ENCODE measurements at places on chromosomes 11 and 22. TPM values are rescaled to one million over a fixed set of nuclear protein-coding genes. Genes with fewer than 3 reads are reported as not detected.
A peak's percentile ranks its signal among the peaks of the same experiment; 100 is the strongest.

- DNase-seq, result no peak
Measured at GRCh38 chr22:40056559-40056958, 61.8 kb downstream of the FAM83F start.

DNA sequence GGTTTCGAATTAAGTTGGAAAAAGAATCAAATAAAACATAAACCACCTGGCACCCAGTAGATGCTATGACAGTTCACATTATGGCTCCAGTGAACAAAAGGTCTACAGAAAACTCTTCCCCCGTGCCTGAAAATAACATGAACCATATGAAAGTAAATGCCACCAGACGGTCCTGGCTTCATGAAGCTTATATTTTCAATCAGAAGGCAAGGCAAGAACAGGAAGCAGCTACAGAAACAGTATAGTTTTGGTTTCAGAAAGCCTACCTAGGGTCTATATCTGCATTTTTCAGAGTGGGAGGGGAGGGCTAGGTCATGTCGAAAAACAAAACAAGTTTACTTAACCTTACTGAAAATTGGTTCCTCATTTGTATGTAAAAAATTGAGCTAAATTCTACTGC lies 9.8 kb downstream of the RAB30 start:
- no peak for DNase-seq

The SLC22A8 gene
- total RNA-seq, result not detected

DNA sequence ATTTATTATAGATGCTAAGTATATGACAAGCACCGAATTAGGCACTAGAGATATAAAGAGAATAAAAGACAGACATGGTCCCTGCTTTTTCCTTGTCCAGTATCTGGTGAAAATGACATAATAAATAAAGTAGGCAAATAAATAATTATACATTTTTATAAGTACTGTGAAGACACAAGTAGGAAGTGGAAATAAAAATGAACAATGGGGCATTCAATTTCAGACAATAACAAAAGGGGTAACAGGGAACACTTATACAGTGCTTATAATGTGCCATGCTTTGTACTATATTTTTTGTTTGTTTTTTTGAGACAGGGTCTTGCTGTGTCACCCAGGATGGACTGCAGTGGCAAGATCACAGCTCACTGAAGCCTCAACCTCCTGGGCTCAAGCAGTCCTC lies 4.3 kb downstream of the KBTBD3 start:
- no peak for DNase-seq

DNA sequence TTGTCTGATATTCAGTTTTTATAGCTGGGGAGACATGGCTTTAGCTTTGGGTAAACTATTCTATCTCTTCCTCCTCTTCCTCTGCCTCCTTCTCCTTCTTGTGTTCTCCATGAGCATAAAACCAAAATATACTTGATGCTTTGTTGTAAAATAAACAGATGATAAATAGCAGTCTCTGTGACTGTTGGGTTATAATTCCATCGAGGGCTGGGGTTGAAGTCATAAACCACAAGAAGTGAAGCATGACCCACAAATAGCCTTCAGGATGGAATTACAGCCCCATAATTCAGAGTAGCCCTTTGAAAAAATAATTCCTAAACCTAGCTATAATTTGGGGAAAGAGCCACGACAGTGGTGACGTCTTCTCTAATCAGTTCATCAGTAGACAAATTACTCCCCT lies 177.7 kb downstream of the SNX19 start:
- DNase-seq, result no peak

GRCh38 chr11:26976389-26976788 lies 17.5 kb upstream of the FIBIN start:
- DNase-seq, result no peak

- no peak for DNase-seq
Measured at GRCh38 chr22:23066200-23067022, 3.9 kb upstream of the GNAZ start.

DNA sequence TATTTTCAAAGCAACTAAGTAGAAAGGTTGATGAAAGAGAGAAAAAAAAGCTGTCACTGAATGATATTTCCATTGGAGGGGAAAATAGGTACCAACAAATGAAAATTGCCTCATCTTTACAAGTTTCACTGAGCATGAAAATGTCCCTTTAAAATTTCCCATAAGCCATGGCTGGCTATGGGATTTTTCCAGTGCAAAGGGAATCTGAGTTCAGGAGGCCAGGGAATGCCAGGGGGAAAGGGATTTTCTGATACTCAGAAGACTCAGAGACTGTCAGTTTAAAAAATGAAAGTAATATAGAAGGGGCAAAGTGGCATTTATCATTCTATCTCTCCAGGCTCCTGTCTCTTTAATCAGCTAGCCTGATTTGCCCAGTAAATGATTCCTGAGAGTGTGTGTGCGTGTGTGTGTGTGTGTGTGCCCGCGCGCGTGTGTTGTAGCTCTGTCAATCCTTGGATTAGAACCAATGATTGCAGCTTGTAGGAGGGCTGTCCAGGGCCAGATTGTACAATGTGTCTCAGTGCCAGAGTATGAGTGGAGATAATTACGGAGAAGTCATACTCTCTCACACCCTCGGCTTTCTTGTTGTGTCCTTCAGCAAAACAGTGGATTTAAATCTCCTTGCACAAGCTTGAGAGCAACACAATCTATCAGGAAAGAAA lies at the start of gene NTM:
NTM (plus strand) TSS at position 526 of the 662 bp plus-strand sequence.
- DNase-seq, result no peak

DNA sequence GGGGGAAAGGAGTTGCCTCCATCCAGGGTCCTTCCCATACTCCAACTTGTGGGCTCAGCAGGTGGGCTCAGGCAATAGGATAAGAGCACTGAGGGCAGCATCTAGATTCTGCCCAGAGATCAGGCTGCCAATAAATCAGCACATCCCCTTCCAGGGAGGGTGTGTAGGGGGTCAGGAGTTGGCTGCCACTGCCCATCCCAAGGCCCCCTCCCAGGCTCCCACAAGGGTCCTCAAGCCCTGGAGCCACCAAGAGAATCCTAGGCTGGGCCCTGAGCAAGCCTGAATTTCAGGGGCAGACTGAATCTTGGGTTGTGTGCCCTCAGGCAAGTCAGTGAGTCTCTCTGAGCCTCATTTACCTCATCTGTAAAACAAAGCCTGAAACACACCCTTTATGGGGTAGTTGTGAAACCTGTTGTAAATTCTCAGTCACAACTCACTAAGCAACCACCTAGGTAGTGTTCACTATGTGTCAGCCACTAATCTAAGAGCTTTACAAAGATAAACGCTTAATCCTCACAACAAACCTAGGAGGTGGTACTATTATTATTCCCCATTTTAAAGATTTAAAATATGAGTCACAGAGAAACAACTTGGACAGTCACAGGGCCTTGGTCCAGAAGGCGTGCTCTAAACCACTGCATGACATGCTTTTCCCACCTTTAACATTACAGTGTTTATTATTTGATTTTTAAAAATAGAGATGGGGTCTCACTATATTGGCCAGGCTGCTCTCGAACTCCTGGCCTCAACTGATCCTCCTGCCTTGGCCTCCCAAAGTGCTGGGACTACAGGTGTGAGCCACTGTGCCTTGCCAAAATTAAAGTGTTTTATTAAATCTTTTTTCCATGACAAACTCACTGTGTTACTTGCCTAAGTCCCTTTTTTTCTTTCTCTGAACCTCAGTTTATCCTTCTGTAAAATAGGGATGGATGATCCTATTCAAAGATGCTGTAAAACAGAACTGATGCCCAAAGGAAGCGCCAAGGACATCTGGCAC lies 36.2 kb downstream of the LMO1 start:
- DNase-seq, result no peak

The CLCF1 gene
- total RNA-seq, result 9.3 TPM

The DDTL gene
- not detected for total RNA-seq

GRCh38 chr22:27238935-27239510 lies 562.5 kb downstream of the MN1 start:
- no peak for DNase-seq

- no peak for DNase-seq
Measured at GRCh38 chr22:33897448-33897835, 22.8 kb downstream of the LARGE1 start.

DNA sequence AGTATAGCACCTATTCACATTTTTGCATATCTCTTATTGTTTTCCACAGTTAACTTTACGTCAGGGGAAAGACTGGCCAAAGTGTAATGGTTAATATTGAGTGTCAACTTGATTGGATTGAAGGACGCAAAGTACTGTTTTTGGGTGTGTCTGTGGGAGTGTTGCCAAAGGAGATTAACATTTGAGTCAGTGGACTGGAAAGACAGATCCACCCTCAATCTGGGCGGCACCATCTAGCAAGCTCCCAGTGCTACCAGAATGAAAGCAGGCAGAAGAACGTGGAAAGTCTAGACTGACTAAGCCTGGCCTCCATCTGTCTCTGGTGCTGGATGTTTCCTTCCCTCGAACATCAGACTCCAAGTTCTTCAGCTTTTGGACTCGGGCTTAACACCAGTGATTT lies 1900.7 kb upstream of the RAG2 start:
- no peak for DNase-seq

DNA sequence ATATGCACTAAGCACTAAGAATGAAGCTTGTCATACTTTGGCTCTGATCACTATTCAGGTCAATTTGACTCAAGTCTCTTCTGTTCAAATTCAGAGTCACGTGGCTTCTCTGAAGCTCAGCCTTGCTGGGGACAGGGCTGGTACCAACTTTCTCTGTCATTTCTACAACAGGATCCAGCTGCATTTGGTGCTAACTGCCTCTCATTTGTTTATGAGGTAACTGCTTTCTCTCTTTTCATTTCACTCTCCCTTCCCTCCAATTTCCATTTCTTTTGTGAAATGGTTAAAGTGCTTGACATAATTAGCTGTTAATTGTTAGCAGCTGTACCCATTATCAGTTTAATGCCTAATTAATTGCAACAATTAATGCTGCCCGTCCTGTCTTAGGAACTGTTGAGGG lies 259.7 kb upstream of the PLET1 start:
- DNase-seq, result no peak

The SLCO2B1 gene
- total RNA-seq, result 0.77 TPM

The PRPF19 gene
- 149 TPM for total RNA-seq

The MMP1 gene
- total RNA-seq, result 0.15 TPM

DNA sequence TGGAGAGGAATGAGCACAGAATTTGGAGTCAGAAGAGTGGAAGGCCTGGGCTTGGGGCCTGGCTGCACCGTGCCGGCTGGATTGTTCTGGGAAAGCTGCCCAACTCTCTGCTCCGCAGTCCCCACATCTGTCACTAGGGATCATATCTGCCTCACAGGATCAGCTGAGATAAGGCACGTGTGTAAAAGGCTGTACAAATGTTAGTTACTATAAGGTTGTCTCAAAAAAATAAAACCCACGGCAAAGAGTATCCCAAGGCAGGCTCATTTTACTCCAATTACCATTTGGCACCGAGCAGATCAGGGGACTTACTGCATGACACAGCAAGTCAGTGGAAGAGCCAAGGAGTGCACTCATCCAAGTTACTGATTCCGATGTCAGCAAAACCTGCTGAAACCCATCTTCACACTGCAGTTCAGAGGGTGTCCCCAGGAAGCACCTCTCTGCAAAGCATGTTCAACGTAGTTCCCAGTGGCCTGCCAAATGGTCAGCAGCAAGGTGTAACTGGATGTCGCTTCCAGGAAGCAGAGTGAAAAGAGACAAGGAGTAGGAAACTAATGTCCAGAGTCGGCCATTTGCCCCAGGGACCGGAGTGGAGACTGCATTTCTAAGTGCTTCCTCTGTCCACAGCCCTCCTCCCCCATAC lies 18.1 kb upstream of the MRTFA start:
- DNase-seq, result no peak

DNA sequence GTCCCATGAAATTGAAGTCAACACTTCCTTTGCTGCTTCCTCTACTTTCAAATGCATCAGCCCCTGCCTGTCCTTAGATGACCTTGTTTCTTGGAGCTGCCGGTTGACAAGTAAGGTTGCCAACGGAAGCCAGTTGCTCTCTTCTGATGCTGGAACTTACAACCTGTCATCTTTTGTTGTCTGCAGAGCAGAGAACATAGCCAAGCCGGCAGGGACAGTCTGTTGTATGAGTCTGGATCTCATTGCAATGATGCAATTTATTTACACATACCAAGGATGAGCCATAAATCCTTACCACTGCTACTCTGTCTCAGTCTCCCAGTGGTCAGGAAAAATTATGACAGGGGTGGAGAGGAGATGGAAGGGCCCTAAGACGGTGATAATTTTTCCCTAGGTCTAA lies 151.4 kb downstream of the BLID start:
- DNase-seq, result no peak

GRCh38 chr22:48261706-48262105 lies 1499.3 kb downstream of the TBC1D22A start:
- no peak for DNase-seq

The BCL2L13 gene
- 44.0 TPM for total RNA-seq

GRCh38 chr11:112179601-112180000 lies 4.3 kb downstream of the BCO2 start:
- DNase-seq, result no peak

GRCh38 chr11:118306556-118306955 lies 2.0 kb downstream of the CD3E start:
- no peak for DNase-seq

The SCGB1C1 gene
- total RNA-seq, result not detected

- DNase-seq, result no peak
Measured at GRCh38 chr11:44563711-44564110, 1.8 kb upstream of the CD82 start.

- DNase-seq, result no peak
Measured at GRCh38 chr11:86091086-86091485, 22.2 kb upstream of the PICALM start.

The KCNJ1 gene
- not detected for total RNA-seq

The FOXRED2 gene
- 37.7 TPM for total RNA-seq

GRCh38 chr22:30116362-30117117 lies 36.3 kb downstream of the HORMAD2 start:
- DNase-seq, result peak; percentile 42

GRCh38 chr11:5203366-5203765 lies 2.9 kb upstream of the OR51V1 start:
- DNase-seq, result no peak

The SOX6 gene
- total RNA-seq, result 0.21 TPM

The MPZL3 gene
- total RNA-seq, result 1.0 TPM

- DNase-seq, result no peak
Measured at GRCh38 chr22:17576470-17576869, 13.2 kb downstream of the SLC25A18 start.

GRCh38 chr22:25490896-25491295 lies 73.6 kb upstream of the GRK3 start:
- DNase-seq, result no peak

DNA sequence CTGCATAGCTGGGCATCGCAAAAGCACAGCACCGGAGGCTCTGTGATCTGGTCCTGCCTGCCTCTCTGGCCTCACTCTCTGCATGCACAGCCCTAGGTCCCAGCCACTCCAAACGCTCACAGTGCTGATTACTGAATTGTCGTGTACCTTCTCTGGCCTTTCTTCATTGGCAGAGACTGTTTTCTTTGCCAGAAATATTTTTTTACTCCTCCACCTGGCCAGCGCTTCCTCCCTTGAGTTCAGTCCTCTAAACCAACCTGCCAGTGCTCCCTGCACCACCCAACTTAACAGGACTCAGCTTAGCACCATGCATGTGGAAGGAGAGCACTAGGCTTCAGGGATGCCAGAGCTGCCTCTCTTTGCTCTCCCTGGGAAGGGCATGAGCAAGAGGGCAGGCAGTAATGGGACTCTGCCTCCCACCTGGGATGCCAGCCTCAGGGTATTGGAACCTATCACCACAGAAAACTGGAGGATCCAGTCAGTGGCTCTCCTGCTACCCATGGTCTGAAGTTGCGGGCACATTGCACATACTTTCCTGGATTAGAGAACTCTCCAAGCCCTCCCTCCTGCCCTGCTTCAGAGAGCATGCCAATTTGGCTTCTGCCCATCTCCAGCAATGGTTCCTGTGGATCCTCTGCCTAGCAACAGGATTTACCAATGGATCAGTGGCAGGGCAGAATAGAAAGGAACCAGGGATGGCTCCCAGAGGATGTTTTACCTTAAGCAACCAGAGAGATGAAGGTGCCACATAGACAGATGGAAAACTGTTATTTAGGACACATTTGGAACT lies 37.0 kb upstream of the GNAZ start:
- no peak for DNase-seq

The ACRV1 gene
- total RNA-seq, result 0.26 TPM

The CCDC73 gene
- not detected for total RNA-seq

The CRYBB2 gene
- total RNA-seq, result 0.39 TPM
